ENCODE measurements at places on chromosomes 3 and 15. TPM values are rescaled to one million over a fixed set of nuclear protein-coding genes. Genes with fewer than 3 reads are reported as not detected.

- no peak for DNase-seq
Measured at GRCh38 chr15:34650177-34650576, 66.7 kb upstream of the GOLGA8B start.

- DNase-seq, result no peak
Measured at GRCh38 chr15:34188711-34189110, 21.2 kb downstream of the KATNBL1 start.

- no peak for DNase-seq
Measured at GRCh38 chr3:155352900-155353490, 59.5 kb upstream of the STRIT1 start.

DNA sequence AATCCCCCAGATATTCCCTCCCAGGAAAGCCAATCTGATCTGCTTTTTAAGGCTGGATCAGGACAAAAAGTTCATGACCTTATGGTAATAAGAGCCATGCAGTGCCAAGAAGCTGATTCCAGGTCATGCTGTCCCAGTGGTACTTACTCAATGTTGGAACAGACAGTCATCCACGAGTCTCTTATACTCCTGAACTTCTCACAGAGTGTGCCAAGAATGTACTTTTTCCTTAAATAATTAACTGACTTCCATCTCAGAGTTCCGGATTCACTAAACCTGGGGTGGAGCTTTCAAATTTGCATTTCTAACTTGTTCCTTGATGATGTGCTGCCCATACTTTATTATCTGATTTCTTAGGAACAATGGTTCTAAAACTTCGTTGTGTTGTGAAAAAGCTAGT, 3.4 kb upstream of the P3H2 start:
- DNase-seq, result no peak

DNA sequence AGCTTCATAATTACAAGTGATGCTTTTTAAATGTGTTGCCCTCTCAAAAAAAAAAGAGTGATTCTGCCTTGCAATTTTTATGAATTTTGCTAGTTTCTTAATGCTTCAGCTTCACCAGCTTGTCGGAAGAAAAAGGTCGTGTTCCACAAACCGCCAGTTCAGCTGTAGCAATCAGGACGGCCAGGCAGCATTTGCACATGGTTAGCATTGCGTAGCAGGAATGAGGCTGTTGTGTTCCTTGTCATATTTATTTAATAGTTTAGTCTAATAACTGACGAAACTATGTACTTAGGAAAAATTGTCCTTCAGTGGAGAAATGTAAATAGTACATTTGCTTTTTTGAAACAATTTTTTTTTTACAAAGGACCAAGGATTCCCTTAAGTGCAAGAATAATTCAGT, 64.9 kb upstream of the SELENOK start:
- peak; percentile 6 for DNase-seq

GRCh38 chr3:98884675-98885371, 16.7 kb downstream of the DCBLD2 start:
- no peak for DNase-seq

GRCh38 chr15:96860741-96861140, 530.2 kb downstream of the NR2F2 start:
- DNase-seq, result no peak

HRH1 gene
- total RNA-seq, result 5.0 TPM

FETUB gene
- not detected for total RNA-seq

IFT122 gene
- 163 TPM for total RNA-seq
